Right lobe of liver (tissue), 6 donors: ENCODE measurements at places on chromosomes 6 and 20.

DNA sequence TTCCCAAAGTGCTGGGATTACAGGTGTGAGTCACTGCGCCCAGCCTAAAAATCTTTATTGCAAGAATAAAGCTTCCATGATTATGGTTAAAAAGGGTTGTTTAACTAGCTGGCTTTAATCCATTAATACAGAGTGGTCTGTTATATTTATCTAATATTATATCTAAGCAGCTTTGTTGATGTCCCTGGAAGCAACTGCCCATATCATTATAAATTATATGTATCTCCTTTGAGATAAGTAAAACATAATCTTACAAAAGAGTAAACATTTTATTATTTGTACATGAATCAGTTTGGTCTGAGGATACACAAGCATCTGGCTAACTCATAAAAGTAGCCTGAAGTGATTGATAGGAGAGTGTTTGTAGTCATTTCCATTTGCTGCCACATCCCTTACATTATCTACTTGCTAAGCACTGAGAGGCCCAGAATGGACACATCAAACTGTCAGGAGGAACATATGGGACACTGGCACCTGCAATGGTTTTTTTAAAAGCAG lies 46.9 kb downstream of the TRAF3IP2 start:
- DNase-seq: no peak

DNA sequence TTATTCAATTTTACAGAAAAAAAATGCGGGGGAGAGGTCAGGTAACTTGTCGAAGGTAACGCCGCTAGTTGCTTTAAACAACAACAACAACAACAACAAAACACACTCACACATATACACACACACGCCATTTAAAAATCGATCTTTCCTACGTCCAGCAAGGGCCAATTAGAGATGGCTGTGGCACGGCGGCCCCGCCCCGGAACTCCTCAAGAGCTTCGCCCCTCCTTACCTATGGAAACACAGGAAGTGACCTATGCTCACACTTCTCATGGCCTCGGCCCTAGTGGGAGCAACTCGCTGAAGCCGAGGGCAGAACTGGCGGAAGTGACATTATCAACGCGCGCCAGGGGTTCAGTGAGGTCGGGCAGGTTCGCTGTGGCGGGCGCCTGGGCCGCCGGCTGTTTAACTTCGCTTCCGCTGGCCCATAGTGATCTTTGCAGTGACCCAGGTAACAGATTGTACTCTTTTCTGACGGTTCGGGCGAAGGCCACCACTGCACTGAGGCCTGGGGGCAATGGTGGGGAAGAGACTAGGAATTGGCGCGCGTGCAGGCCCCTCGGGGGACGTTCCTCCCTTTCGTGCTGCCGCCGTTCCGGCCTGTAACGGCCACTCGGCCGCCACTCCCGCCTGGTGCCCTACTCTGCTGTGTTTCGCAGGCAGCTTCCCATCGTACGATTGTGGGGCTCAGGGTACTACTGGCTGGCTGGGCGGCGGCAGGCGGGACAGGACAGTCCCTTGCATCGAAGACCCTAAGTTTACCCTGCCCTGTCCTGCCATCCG lies at the start of gene TBP:
Gene TBP, plus strand, starts transcription at position 357 of the 783 bp plus-strand sequence. CDS start 2,661 bp downstream, outside the sequence.
- peak; percentile 97 for DNase-seq

DNA sequence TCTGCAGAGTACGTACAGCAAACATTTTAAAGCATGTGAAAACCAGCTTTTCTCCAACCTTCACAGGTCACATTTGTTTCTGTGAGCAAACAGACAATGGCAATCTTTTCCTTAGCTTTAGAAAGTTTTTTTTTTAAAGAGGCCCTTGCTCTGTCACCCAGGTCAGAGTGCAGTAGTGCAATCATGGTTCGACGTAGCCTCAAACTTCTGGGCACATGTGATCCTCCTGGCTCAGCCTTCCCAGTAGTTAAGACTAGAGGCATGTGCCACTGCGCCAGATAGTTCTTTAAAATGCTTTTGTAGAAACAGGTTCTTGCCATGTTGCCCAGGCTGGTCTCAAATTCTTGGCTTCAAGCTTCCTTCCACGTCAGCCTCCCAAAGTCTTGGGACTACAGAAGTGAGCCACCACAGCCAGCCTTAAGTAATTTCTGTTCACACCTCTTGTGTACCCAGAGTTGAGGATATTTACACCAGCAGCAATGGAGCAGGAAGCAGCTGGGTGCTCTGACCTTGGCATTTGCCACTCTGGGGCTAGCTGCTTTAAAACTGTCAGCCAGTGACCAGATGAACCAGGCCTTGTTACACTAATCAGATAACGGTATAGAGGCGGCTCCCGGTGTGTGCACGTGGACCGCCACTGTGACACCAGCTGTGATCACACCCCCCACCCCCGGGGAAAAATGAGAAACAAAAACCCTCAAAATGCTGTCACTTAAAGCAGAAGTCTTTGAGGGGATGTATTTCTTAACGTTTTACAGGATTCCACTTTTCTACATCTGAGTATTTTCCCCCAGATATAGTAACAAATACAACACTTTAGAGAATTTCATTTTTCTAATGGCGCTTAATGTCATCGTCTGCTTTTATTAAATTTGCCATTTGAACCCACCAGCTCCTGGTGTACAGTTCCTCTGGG lies 71.3 kb downstream of the AKAP12 start:
- no peak for DNase-seq

- no peak for DNase-seq
These were observed 394.9 kb upstream of the RGS17 start for GRCh38 chr6:153525998-153526397.

- no peak for DNase-seq
These were observed 155.1 kb downstream of the MOXD1 start for GRCh38 chr6:132246120-132246617.

DNA sequence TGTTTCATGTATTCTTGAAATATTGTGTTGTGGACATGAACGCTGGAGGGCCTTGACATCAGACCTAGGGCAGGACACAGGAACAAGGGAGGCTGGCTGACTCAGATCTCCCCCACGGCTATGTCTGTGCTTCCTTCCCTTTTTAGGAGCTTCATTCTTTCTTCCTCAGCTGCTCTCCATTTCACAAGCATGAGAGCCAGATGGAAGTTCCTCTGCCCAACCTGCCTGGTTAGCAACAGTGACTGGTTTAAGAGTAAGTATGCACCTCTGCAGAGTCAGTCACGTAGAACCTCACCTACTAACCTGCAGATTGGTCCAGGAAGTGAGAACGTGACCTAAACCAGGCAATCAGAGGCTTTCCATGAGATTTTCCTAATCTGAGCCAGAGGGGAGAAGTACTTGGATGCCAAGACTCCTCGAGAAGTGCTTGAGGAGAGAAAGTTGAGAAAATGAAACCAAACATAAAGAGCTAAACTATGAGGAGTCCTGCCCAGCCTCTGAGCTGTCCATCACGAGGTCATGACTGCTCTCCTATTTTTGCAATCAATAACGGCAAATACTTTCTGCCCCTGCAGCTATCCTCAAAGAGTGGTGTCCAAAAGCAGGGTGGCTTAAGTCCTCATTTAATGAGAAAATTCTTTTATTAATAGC lies 465.2 kb upstream of the CITED2 start:
- DNase-seq: no peak

- DNase-seq: no peak
These were observed 85.2 kb downstream of the PLEKHG1 start for GRCh38 chr6:150684714-150685459.

- no peak for DNase-seq
These were observed 16.0 kb downstream of the MDFI start for GRCh38 chr6:41654151-41654697.

- no peak for DNase-seq
These were observed 178.7 kb downstream of the DTNBP1 start for GRCh38 chr6:15484140-15484539.

DNA sequence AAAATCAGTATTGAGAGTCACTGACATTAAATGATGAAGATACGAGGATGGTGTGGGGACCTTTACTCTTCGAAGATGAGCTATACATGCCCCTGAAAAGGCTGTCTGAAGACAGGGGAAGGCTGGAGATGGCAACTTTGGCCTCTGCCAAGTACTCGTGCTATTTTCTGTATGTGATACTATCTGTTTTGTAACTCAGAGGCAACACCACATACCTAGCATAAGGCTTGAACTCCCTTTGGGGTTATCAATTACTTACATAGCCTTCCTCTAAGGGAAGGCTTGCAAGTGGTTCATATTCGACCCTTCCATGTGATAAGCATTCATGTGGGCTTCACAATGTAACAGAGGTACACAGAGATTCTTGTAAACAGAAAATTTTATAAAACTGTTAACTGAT lies 68.7 kb upstream of the FBXO30 start:
- no peak for DNase-seq

GRCh38 chr20:24943731-24944130 lies 5.3 kb upstream of the CST7 start:
- no peak for DNase-seq

- no peak for DNase-seq
These were observed 112.1 kb downstream of the AFG1L start for GRCh38 chr6:108406943-108407342.

DNA sequence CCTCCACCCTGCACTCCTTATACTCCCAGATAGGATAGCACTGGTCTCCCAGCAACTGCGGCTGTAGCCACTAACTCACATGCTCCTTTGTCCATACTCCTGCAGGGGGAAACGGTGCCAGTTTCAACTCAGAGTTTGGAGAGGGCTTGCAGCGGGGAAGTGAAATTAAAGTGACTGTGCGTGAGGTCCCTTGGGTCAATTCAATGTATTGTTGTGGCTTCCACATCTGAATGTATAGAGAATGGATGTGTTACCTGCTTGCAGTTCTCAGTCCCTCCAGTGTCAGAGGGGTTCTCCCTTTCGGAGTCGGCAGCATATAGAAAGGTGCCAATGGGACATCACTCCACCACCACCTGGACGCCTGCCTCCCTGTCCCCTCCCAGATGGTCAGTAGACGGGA lies 93.6 kb upstream of the CNKSR3 start:
- DNase-seq: no peak

- DNase-seq: no peak
These were observed 17.1 kb downstream of the PRKN start for GRCh38 chr6:162710419-162710818.

DNA sequence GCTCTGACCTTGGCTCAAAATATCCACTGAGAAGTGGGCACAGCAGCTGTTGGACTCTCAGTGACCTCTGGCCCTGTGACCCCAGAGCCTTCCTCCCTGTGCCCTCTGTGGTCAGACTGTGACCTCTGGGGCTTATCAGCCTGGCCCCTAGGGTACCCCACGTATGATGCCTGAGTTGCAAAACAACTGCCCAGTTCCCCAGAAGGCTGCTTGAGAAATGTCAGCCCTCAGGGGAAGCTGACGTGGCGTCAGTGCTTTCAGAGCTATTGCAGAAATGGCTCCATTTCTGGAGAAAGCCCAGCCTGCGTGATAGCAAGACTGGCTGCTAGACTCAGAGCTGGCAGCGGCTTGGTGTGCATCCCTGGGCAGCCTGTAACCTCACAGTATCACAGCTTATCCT lies 31.5 kb upstream of the TGM2 start:
- peak; percentile 52 for DNase-seq

DNA sequence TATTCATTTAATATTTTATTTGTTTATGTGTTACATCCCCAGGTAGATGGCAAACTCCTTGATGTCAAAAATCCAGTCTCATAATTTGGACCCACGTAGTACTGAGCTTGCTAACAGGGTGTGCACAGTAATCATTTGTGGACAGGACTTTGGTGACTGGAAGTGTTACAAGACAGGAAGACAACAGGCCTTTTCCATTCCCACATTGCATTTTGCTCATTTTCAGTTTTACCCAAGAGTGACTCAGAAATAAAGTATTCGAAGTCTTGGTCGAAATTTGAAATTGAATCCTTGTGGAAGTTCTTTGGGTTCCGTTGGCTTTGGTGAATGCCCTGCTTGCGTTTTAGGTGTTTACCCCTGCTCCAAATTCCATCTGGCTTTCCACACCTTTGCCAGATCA lies 63.0 kb upstream of the THBS2 start:
- no peak for DNase-seq

DNA sequence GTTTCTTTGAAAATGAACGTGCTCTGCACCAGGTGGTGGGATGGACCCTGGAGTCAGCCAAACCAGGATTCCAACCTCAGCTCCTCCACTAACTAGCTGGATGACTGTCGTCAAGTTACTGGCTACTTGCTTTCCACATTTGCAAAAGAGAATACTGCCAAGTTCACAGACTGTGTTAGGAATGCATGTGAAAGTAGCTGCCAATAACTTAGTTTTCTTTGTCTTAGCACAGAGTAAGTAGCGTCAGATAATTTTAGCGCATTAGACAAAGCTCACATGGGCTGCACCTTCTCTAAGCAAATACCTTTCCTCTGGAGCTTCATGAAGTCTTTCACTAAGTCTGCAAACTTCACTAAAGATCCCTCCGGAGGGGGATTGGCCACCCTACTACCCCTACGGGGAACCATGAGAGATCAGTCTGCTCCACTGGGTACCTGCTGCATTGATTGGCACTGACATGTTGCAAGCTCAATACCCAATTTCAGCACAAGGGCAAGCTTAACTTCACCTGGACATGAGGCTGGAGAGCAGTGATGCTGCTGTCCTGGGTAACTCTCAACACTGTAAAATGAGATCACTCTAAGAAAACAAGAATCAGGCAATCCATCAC lies 113.9 kb downstream of the MBOAT1 start:
- no peak for DNase-seq

GRCh38 chr6:89828988-89829471 lies 650 bp upstream of the CASP8AP2 start:
- DNase-seq: no peak

GRCh38 chr6:159308198-159308597 lies 139.0 kb downstream of the FNDC1 start:
- no peak for DNase-seq

- DNase-seq: no peak
These were observed 24.8 kb downstream of the PTCHD4 start for GRCh38 chr6:48086187-48086586.

GRCh38 chr20:33843050-33843449 lies 31.9 kb downstream of the CHMP4B start:
- DNase-seq: no peak

DNA sequence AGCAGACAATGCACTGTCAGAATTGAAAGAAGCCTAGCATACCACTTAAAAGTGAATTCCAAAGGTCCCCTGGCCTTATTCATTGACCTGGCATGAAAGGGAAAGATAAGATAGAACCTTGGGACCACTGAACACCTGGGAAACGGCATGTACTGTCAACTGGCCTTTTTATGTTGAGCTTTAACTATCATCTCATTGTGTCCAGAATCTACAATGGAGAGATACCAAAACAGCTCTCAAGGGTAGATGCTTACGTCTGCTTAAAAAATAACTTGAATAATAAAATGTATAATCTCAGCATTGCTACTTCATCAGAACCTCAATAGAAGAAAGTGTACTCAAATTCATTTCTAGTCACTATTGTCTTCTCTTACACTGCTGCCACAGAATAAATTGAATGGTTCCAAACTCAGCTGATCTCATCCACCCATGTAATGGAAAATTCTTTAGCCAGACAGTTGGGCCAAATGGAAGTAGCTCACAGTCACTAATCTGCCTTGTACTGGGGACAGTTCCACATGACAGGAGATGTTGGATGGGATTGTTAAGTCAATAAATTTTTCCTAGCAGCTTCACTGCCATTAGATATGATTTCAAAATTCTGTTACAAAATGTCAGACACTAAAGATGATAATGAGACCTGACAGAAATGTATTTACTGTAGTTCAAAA lies 93.8 kb downstream of the MLIP start:
- no peak for DNase-seq

- no peak for DNase-seq
These were observed 151.5 kb upstream of the FBXL4 start for GRCh38 chr6:99099243-99099642.
